ENCODE measurements at places on chromosomes 16 and 17.

DNA sequence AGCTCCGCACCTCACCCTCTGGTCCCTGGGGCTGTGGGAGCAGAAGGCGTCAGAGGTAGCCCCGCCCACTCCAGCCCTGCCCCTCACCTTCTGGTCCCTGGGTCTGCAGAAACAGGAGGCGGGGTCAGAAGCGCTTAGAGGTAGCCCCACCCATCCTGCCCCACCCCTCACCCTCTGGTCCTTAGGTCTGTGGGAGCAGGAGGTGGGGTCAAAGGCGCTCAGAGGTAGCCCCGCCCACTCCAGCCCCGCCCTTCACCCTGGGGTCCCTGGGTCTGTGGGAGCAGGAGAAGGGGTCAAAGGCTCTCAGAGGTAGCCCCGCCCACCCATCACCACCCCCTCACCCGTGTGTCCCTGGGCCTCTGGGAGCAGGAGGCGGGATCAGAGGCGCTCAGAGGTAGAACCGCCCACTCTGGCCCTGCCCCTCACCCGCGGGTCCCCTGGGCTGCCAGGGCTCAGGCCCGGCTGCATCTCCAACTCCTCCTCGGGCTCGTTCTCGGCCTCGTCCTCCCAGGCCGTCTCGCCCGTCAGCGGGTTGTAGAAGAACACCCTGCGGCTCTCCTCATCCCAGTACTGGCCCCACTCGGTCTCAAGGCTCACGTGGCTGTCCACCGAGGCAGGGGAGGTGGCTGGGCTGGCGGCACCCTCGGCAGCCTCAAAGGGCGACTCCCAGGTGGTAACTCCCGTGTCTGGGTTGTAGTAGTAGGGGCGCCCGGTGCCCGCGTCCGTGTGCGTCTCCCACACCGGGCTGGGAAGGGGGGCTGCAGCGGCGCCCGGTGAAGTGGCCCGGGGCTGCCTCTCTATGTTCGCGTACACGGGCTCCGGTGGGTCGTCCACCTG is 27.2 kb downstream of the ARHGAP27 start:
- no peak for DNase-seq

DNA sequence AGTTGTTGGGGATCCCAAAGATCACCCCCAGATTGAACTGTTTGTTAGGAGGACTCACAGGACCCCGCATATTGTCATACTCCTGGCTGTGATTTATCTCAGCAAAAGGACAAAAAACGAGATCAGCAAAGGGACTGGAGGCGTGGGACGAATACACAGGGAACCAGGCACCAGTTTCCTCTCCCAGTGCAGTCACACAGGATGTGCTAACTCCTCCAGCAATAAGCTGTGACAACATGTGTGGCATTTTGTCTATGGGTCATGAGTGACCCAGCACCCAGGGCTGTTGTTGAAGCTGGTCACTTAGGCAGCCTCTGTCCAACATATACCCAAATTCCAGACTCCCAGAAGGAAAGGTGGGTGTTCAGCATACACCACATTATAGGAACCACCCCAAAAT is 60.9 kb downstream of the CPPED1 start:
- no peak for DNase-seq

DNA sequence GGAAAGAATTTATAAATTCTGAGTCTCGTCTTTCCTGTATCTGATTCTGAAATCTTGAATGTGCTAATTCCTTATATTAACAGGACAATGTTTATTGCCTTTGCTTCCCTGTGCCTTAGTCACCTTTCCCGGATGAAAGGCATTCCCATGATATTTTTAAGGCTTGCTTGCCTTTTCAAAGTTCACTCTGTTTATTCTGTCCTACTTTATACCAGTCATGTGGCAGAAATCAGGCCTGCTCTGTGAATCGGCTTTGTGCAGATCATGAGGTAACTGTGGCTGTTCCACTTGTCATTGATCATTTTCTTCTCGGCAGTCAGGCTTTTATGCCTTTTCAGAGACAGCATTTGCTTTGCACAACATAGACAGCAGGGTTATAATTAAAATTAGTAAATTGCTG is 28.8 kb upstream of the ABCC11 start:
- no peak for DNase-seq

DNA sequence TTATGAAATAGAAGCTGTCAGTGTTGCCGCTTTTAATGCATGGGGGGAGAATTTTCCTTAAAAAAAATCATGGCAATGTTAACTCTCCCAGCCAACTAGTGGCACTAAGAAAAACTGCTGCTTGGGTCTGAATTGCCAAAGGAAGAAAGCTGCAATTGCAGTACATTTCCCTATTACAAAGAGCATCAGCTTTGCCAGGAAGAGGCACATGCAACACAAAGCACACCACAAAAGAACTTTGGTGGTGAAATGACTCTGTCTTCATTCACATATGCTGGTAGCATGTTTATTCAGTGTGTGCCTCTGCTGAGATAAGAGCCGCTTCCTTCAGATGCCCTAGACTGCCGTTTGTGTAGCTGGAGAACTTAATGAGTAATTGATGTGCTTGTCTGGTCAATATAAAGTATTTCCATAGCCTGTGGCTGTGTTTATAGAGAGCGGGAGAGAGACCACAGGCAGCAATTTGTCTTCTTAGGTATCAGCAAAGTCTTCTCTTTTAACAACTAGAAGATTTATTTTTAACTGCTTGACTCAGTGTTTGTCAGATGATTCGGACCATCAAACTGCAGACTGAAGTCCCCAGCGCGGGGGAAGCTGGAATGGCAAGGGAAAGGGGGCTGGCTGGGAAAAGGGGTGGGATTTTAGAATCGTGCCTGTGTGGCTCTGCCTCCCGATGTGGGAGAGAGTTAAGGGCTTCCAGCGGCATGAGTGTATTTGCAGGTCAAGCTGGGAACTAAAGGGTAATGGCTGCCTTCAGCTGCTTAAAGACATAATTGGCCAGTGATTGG is 115.1 kb downstream of the MRTFB start:
- no peak for DNase-seq

DNA sequence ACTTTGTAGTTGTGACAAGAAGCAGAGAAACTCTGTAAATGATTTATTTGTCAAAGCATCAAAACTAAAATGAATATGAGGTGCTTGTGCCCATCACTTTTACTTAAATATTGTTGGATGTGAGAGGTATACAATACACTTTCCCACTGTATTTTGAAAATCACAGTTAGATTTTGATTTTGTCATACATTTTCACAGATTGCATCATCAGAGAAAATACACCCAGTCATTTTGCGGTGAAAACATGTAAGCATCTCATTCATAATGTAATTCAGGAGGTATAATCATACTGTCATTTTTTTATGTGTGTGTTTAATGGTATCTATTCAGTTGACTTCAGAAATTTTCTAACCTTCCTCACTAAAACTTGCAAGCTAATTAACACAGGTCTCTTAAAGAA is 11.3 kb downstream of the ZNF207 start:
- no peak for DNase-seq

- no peak for DNase-seq
Measured at GRCh38 chr16:2469399-2470233, 1.5 kb upstream of the NTN3 start.

Data from CD4-positive, alpha-beta T cell treated with Interleukin-15 for 1 hour (primary cell).